Stimulated activated CD4-positive, alpha-beta T cell treated with anti-CD3 and anti-CD28 coated beads, Interleukin-2, amount 100 ng/mL, for 48 hours (primary cell): ENCODE measurements at places on chromosomes 7 and 10.
A peak's percentile ranks its signal among the peaks of the same experiment; 100 is the strongest.

GRCh38 chr7:116588641-116589594 is 64.1 kb downstream of the CAV1 start:
- no peak for DNase-seq

- DNase-seq, result no peak
Observed at GRCh38 chr10:28666751-28667467, 10.4 kb upstream of the BAMBI start.

GRCh38 chr10:62377966-62378365 is 3.8 kb downstream of the ZNF365 start:
- no peak for DNase-seq

- no peak for DNase-seq
Observed at GRCh38 chr10:99357691-99358090, 28.5 kb downstream of the CNNM1 start.

GRCh38 chr7:24951441-24951980 is 28.5 kb downstream of the OSBPL3 start:
- no peak for DNase-seq

GRCh38 chr7:157674027-157674714 is 337.4 kb downstream of the DNAJB6 start:
- no peak for DNase-seq

GRCh38 chr7:114825423-114825951 is 96.4 kb upstream of the MDFIC start:
- DNase-seq, result peak; percentile 49

DNA sequence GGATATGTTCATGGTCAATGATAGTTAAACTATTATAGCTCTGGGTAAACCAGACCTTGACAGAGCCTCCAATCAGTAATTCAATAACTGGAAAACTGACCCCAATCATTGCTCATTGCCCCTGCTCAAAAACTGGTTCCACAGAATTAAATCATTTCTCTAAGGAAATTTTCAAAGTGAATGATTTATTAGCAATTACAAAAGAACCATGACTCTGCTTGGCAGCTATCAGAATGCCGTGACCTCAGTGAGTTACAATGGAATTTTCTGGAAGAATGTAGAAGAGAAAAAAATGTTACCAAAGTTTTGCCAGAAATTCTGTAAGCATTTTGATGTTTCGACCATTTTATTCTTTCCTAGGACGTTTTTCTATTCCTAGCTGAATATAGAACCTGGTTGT is 106.8 kb upstream of the APBB1IP start:
- no peak for DNase-seq

DNA sequence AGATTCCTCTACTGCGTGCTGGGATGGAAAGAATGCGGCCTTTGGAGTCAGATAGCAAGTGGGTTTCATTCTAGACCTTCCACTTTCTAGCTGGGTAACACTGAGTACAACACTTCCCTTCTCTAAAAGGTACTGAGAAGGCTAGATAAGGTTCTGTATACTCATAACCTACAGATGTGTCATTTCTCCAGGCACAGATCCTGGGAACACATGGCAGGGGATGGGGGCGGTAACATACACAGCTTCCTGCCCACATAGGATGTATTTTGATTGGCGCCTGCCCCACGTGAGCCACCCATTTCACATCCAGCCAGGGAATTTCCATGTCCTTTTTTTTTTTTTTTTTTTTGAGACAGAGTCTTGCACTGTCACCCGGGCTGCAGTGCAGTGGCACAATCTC is 31.8 kb downstream of the KLRG2 start:
- DNase-seq, result no peak

DNA sequence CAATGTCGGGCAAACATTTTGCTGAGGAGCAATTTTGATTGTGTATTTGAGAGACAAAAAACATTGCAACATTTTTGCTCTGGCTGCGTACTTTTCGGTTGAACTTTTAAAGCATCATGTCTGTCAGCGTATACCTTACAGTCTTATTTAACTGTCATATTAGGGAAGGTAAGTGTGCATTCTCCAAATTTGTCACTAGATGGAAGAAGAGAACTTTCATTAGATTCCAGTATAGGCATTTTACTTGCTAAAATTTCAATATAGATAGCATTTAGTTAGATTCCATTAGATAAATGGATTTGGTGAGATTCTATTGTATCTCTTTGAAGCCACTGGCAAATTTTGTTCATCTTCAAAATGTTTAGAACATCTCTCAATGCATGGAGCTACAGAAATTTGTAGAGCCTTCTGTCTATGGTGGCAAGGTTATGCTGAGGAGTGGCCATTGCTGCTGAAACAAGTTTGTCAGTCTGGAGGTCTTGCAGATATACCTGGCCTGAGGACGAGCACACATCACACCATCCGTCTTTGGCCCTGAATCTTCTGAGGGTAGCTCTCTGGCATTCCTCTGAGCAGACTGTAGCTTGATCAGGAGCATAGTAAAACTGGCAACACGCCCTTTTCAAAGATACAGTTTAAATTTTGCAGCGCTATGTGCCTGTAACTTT is 437.5 kb upstream of the MBL2 start:
- DNase-seq, result no peak

DNA sequence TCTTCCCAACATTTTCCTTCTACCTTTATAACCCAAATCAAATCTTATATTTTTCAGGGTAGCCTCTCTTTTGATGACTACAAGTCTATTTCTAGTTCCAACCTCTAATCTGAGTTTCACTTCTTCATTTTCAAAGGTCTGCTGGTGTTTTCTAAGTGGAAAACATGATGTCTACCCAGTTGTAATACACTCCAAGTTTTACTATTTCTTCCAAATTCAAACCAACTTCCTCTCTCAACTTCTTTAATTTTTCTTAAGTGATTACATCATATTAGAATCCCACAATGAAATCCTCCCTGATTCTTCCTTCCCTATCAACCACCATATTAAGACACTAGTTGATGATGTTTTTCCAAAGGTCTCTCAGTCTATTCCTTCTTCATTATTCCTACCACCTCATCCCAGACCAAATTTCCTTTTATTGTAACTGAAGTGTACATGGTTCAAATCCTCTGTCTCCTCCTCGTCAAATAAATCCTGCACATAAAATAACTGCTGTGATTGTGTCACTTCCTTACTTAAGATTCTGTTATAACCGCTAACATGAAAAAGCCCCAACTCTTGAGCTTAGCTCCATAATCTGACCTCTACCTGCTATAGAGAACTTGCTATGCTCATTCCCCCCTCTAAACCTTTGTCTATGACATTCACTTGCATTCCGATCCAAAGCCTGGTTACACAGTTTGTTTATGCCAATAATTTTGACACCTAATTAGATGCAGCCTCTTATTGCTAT is 12.7 kb downstream of the TAS2R38 start:
- DNase-seq, result no peak

GRCh38 chr7:101749891-101750290 is 67.5 kb upstream of the CUX1 start:
- no peak for DNase-seq

GRCh38 chr7:148230296-148230695 is 360.3 kb upstream of the C7orf33 start:
- no peak for DNase-seq

DNA sequence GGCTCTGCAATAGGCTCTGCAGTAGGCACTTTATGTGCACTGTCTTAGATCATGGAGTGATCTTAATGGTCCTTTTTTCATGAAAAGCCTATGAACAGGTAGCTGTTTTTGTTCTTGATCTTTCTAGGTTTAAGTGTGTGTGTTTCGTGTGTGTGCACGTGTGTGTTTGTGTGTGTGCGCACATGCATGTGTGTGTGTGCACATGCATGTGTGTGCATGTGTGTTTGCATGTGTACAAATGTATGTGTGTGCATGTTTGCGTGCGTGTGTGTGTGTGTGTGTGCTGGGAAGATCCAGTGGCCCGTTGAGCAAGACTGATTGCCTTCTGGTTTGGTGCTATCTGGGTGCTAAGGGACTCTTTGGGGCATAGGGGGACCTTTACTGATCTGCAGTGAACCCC is 334.8 kb downstream of the GLRX3 start:
- no peak for DNase-seq
